CD4-positive, CD25-positive, alpha-beta regulatory T cell (primary cell): ENCODE measurements at places on chromosomes 6 and 20. TPM values are rescaled to one million over a fixed set of nuclear protein-coding genes. Genes with fewer than 3 reads are reported as not detected.

DNA sequence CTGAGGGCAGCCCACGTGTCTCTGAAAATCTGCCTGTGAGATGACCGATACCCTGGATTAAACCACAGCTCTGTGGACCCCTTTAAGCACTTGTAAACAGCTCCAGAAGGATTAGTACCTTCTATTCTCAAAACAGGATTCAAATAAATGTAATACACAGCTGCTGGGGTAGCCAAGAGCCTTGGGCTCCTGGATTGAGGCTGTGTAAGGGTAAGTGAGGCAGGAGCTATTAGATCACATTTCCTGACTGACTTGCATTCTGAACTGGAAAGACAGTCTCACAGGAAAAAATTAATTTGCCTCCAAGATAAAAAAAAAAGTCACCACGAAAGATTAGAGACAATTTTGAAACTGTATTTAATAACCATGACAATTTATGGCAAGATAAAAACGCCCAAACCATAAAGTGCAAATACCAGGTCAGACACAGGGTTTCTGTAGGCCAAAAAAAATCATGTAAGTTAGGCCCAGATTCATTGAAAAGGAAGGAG is 78.0 kb downstream of the TRMT11 start:
- H3K27me3 ChIP-seq: no peaks in the 10 kb centered on the region
- H3K36me3 ChIP-seq: peaks cover 6% of the 10 kb centered on the region
- no peaks in the 10 kb centered on the region for H3K4me1 ChIP-seq
- DNase-seq: no peak

DNA sequence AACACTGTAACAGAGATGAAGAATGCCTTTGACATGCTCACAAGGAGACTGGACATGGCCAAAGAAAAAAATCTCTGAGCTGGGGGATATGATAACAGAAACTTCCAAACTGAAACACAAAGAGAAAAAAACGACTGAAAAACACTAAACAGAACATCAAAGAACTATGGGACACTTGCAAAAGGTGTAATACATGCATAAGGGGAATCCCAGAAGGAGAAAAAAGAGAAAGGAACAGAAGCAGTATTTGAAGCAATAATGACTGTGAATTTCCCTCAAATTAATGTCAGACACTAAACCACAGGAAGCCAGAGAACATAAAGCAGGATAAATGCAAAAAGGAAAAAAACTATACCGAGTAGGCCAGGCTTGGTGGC is 117.4 kb upstream of the ARID1B start:
- DNase-seq: no peak
- peaks cover 4% of the 10 kb centered on the region for H3K27me3 ChIP-seq
- no peak overlapping the region for H3K4me3 ChIP-seq

GRCh38 chr6:16284472-16284871 is 46.1 kb downstream of the GMPR start:
- H3K36me3 ChIP-seq: no peaks in the 10 kb centered on the region
- H3K4me3 ChIP-seq: no peak overlapping the region
- DNase-seq: no peak
- no peak overlapping the region for H3K27ac ChIP-seq

Gene HCK
- polyA plus RNA-seq: 0.23 TPM

DNA sequence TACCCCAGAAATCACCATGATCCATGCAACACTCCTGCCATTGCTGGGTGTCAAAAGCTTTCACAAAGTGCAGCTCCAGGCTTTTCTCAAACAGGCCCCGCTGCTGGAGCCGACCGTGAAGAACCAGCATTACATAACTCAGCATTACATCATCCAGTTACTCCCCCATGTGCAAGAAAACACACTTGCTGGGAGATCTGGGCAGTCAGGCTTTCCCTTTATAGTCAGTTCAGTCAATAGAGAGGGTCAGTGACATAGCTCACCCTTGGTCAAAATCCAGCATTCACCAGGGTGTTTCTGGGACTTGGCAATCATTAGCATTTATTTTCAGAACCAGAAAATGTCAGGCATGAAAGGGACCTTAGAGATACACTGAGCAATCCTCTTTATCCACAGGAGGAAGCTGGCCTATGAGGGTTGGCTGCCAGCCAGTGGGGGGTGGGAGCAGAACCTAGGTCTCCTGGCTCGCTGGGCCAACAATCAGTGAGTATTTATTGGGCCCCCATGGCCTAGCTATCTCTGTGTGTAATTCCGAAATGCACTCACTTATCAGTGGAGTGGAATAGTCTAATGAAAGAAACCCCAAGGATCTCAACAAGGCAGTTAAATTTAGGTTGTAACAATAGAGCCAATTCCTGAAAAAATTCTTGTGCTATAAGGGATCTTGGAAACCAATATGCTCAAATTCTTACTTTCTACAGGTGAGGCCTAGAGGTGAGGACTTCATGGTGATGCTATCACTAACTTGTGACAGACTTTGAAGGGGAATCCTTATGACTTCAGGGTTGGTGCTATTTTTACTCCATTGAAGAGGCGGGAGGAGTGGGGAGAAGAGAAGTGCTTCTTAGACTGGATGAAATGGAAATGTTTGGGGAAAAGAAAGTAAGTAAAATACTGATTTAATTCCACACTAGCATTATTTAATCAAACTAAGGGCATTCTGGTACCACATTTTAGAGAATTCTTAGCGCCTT is 54.6 kb downstream of the LYRM4 start:
- H3K27ac ChIP-seq: no peak overlapping the region
- H3K27me3 ChIP-seq: no peaks in the 10 kb centered on the region
- DNase-seq: no peak
- no peaks in the 10 kb centered on the region for H3K4me1 ChIP-seq
- no peak overlapping the region for H3K4me3 ChIP-seq
